ENCODE measurements at places on chromosomes 12 and 14.

DNA sequence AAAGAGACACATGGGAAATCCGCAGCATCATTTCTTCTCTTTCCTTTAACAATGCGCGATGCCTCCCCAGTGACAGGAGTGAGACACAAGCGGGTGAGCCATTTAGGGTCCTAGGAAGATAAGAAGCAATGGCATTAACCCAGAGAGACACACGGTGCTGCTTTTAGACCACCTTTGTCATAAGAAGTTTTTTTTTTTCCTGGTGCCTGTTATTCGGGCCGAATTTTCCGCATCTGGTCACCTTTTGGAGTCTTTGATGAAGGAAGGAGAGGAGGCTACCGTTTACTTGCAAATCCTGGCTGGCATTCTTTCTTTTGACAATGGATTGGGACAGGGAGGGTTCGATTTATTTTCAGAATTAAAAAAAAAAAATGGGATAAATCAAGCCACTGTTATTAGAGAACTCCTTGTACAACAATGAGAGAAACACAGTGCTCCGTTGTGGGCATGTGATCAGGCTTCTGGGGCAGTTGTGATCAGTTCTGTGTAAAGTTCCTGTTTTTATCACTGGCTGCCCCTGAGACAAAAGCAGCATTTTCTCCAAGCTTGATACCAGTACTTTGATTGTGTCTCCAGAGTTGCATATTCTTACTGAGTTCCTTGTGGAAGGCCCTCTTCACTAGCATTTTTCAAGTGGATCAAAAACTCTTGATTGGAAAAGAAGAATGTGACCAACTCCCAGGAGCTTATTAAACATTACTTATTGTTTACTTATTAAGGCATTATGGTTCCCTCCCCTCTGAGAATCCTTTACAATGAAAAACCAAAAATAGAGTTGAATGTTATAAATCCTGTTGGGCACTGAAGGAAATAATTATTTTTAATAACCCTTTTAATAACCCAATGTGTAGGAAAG is 1.1 kb downstream of the DIP2B start:
- no peak for DNase-seq

- no peak for DNase-seq
These were observed 187.2 kb downstream of the TMTC2 start for GRCh38 chr12:82873951-82874350.

DNA sequence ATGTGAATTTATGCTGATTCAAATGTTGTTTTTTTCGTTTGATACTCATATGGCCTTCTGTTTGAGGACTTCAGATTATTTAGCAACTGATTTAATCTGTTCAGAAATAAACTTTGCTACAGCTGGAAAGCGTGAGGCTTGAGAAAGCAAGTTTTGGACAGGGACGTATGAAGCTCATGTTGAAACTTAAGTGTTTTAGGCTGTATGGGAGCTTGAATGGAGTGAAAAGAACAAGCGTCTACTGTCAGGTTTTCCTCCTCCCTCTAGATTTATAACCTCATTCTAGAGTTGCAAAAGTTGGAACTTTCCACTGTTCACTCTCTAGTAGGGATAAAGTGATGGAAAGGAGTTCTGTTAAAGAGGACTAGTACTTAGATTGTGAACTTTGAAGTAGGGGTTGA is 1.0 kb downstream of the PRPF39 start:
- no peak for DNase-seq

DNA sequence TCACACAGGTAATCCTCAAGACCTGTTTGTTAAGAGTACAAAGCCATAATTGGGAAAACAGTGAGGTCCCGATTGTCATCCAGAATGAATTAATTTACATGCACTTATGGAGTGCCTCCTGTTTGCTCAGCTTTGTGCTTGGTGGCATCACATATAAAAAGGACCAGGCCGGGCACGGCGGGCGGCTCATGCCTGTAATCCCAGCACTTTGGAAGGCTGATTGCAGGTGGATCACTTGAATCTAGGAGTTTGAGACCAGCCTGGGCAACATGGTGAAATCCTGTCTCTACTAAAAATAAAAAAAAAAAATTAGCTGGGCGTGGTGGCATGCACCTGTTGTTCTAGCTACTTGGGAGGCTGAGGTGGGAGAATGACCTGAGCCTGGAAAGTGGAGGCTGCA is 247.4 kb downstream of the CACNA1C start:
- no peak for DNase-seq

DNA sequence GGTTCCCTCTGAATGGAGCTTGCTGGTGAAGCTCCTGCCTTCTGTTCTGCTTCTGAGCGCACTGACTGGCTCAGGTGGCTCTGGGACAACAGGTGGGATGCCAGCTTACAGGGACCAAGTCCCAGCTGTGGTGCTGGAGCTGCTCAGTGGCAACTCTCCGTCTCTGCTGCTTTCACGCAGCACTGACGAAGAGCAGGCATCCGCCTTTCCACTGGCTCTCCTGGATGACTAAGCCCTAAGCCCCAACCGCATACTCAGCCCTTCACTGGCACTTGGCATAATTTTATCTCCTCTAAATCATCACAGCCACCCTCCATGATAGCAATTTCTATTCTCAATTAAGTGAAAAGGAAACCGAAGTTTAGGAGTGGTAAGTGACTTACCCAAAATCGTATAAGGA is 3.7 kb upstream of the RTL1 start:
- DNase-seq: no peak

GRCh38 chr12:48028541-48029431 is 24.5 kb upstream of the COL2A1 start:
- no peak for DNase-seq

DNA sequence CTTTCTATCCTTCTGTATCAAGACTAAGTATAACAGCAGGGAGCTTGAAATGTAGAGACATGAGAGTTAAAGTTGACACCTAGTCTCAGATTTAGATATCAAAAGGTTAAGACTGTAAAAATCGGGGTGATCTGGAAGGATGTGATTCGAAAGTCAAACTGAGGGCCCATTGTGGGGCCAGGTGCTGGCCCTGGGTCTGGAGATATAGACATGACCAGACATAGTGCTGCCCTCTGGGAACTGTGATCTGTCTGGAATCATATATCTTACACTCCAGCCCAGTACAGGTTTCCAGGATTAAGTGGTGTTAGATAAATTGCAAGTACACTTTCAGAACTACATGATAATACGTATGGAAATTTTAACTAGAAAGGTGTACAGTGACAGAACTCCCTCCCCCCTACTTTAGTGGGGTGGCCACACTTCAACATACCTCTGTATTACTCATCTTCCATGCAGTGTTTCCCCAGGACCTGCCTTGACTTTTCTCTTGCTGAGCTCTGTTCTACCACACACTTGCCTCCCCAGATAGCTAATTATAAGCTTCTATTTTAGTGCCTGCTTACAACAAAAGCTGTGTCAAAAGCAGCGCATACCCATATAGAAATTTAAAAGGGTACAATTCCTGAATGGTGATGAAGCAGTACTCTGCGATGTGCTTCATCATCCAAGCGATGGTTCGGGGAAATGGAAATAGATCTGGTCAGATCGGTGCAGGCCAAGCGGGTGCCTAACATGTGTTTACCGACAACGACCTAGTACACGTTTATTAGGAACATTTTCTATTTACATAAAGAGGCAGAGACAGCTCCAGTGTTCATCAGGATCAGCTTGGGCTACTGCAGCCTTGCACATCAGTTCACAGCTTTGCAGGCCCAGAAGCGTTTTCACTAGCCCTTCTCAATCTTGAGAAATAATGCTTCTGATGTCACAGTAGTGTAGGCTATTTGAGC is 68.7 kb downstream of the ARF6 start:
- DNase-seq: no peak

DNA sequence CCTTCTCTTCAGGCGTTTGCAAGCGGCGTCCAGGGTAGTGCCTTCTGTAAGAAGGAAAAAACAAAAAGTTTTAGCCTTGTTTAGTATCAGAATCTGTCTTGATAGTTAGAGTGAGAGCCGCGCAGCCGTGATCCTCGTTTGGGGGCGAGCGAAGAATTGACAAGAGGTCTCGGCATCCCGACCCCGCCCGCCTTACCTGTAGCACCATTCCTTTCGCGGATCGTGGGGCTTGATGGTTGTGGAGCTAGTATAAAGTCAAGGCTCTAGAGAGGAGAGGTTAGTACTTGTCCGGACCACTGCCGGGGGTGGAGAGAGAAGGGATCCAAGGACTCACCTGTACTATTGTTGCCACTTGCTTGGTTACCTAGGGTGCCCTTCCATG is 494 bp downstream of the TMTC3 start:
- DNase-seq: peak; percentile 3

DNA sequence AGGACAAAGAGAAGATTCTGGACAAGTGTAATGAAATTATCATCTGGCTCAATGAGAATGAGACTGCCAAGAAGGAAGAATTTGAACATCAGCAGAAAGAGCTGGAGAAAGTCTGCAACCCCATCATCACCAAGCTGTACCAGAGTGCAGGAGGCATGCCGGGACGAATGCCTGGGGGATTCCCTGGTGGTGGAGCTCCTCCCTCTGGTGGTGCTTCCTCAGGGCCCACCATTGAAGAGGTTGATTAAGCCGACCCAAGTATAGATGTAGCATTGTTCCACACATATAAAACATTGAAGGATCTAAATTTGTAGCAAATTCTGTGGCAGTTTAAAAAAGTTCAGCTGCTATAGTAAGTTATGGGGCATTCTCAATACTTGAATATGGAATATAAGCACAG is 174.3 kb upstream of the CCND2 start:
- DNase-seq: no peak

DNA sequence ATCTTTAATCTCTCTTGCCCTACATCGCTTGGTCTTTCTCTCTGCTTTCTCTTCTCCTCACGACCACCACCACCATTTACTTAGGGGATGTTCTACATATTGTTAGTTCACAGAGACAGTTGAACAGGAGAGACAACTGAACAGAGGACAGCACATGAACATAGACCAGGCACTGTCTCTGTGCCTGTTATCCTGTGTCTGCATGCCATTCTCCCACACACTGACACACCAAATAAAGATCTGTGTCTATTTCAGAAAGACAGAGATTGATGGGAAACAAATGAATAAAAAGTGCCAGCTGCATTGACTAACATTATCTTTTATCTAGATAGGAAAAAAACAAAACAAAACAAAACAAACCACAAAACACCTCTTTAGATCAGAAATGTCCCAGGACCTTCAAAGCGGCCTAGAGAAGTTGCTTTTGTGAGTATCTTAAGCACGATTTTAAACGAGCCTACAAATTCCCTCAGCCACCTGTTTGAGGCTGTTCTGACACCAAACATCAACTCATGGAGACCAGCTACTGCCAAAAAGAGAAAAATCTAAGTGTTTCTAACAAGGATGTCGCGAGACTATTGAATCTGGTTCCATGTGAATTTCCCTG is 77.6 kb upstream of the PARP11 start:
- no peak for DNase-seq

- no peak for DNase-seq
These were observed 10.1 kb downstream of the MCRS1 start for GRCh38 chr12:49557917-49558215.

DNA sequence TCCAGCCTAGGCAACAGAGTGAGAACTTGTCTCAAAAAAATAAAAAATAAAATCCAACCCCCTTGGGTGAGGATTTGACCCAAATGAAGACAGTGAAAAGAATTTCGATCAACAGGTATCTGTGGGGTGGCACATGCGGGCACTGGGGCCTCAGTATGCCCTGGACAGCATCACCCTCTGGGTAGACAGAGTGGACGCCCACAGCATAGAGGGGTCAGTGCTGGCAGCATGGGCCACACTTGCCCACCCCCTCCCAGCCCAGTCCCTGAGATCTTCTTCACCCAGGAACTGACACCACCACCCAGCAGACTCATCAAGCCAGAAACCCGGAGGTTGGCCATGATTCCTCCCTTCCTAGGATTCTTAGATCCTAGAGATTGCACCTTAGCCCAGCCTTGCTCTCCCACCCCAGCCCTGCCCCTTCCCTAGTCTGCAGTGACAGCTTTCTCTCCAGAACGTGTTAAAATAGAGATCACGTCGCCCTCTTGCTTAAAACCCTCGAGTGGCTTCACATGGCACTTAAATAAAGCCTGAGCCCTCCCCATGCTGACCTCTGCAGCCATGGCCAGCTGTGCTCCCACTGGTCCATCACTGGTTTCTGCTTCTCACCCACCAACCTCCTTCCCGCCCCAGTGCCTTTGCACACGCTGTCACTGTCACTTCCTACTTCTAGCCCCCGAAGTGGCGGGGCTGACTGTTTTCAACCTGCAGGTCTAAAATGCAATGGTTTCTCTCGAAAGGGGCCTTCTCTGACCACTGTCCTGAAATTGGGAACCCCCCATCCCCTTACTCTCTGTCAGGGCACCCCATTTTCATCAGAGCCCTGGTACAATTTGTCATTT is 26.2 kb upstream of the DYNC1H1 start:
- no peak for DNase-seq

DNA sequence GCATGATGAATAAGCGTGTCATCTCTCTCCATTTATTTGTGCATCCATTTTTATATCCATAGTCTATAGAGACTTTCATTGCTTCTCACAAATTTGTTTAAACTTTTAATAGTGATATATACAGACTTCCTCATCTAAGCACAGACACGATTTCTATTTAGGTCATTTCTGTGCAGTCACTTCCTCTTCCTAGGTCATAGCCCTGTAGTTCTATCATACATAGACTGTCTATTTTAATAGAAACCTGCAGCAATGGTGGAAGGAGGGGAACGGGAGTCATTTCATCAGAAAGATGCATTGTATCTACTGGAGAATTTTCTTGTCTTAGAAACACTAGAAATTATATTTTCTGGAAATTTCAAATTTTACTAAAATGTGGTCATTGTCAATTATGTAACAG is 133.4 kb upstream of the FGD4 start:
- no peak for DNase-seq

GRCh38 chr12:103282124-103282523 is 213.6 kb downstream of the C12orf42 start:
- DNase-seq: no peak

DNA sequence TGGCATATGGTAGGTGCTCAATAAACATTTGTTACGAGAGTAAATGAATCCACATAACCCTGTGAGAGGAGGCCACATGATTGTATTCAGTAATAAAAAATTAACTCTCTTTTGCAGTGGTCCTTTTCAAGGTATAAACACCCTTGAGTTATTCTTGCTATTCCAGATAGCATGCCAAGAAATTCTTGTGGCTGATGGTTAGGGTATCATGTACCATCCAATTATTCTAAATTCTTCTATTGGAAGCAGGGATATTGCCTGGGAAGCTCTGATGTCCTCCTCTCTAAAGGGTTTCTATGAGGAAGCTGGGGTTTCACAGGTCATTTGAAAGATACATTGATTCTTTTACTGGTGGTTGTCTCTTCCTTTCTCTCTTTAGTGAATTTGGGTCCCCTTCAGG is 10.1 kb downstream of the AKAP6 start:
- DNase-seq: no peak

GRCh38 chr14:98198385-98198784 is 1073.6 kb downstream of the BCL11B start:
- no peak for DNase-seq

- DNase-seq: no peak
These were observed 53.1 kb upstream of the STON2 start for GRCh38 chr14:81453166-81453766.

DNA sequence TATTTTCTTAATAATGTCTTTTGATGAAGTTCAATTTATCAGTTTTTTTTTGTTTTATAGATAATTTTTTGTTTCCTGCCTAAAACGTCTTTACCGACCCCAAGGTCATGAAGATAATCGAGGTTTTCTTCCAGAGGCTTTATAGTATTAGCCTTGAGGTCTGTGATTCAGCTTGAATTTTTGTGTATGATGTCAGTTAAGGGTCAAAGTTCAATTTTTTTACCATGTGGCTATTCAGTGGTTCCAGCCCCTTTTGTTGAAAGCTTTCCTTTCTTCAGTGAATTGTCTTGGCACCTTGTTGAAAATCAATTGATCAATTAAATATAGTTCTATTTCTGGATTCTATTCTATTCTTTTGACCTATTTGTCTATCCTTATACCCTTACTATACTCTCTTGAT is 3.2 kb upstream of the MGST1 start:
- no peak for DNase-seq
